Ascending aorta (tissue), 2 donors: ENCODE measurements at places on chromosomes 2 and 18. TPM values are rescaled to one million over a fixed set of nuclear protein-coding genes. Genes with fewer than 3 reads are reported as not detected.

PROKR1 gene
- not detected for total RNA-seq

COL6A3 gene
- total RNA-seq: 156 TPM

NT5C1B gene
- total RNA-seq: not detected

GPR35 gene
- not detected for total RNA-seq

CD207 gene
- total RNA-seq: not detected

VIT gene
- 8.1 TPM for total RNA-seq

NDUFV2 gene
- 48.6 TPM for total RNA-seq

EFEMP1 gene
- 1,320 TPM for total RNA-seq

SMARCAL1 gene
- total RNA-seq: 5.3 TPM

IL18RAP gene
- 0.11 TPM for total RNA-seq

GLI2 gene
- total RNA-seq: 23.1 TPM

SLC35F6 gene
- 43.4 TPM for total RNA-seq

ARHGAP15 gene
- 1.4 TPM for total RNA-seq

PLGLB2 gene
- not detected for total RNA-seq

GBX2 gene
- total RNA-seq: not detected

POTEF gene
- not detected for total RNA-seq

CHST9 gene
- total RNA-seq: 0.21 TPM

FRZB gene
- 42.5 TPM for total RNA-seq

KATNAL2 gene
- total RNA-seq: not detected

C2orf80 gene
- total RNA-seq: not detected

ABCG5 gene
- total RNA-seq: 4.0 TPM

RFTN2 gene
- 4.8 TPM for total RNA-seq

KCNE4 gene
- 18.3 TPM for total RNA-seq

PMAIP1 gene
- not detected for total RNA-seq

PSMA8 gene
- not detected for total RNA-seq

MYO5B gene
- total RNA-seq: 0.21 TPM

COL4A3 gene
- total RNA-seq: 1.1 TPM

WDR35 gene
- total RNA-seq: 2.1 TPM

CDH20 gene
- total RNA-seq: not detected

ARHGAP28 gene
- 0.85 TPM for total RNA-seq

DLX2 gene
- total RNA-seq: not detected

LCT gene
- not detected for total RNA-seq

TSPYL6 gene
- total RNA-seq: not detected

SATB2 gene
- 1.2 TPM for total RNA-seq

THADA gene
- 27.4 TPM for total RNA-seq

ANKRD30BL gene
- total RNA-seq: not detected

KHK gene
- total RNA-seq: 0.85 TPM

CCDC121 gene
- total RNA-seq: 8.0 TPM

LRRC30 gene
- total RNA-seq: not detected

CCDC68 gene
- total RNA-seq: 15.8 TPM

TDRD15 gene
- total RNA-seq: not detected

SLC4A5 gene
- 0.11 TPM for total RNA-seq

PLB1 gene
- total RNA-seq: 9.7 TPM

PAIP2B gene
- total RNA-seq: 0.32 TPM

CLEC4F gene
- total RNA-seq: not detected

UCN gene
- not detected for total RNA-seq

WDFY1 gene
- total RNA-seq: 26.2 TPM
